ENCODE measurements at places on chromosomes 4 and X.
A peak's percentile ranks its signal among the peaks of the same experiment; 100 is the strongest.

DNA sequence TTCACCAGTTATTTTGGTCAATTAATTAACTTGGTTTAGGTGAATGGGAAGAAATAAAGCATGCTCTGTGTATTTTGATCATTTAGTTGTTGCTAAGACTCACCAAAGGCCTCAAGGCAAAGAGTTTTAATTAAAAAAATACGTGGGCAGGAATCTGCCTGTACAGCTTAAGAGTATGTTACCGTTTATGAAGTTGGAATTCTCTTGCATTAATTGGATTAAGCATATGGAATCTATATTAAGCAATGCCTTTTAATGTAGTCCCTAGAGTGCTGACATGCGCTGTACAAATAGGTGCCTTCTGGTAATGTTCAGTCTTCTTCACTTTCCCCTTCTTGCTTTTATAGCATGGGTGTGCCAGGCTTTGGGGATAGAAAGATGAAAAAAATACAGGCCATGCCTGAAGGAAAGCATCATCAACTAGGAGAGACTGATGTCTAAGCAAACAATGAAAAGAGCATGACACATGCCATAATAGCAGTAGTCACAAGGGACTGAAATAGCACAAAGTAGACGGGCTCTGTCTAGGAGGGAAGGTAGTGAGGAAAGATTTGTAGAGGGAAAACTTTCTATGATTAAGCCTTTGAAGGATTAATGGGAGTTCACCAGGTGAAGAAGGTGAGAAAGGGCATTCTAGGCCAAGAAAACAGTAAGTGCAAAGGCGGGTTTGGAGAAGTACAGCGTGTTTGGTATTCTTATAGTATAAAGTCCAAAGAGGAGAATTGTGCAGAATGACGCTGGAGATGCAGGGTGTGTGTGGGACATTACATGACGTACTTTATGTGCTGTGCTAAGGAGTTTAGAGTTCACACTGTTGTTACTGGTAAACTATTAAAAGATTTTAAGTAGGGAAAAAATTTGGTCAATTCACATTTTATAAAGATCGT lies 226.1 kb upstream of the ANXA3 start:
- no peak for DNase-seq
- H3K27ac ChIP-seq = no peak overlapping the region
- no peaks in the 10 kb centered on the region for H3K4me1 ChIP-seq
- no peaks in the 10 kb centered on the region for H3K27me3 ChIP-seq
- no peaks in the 10 kb centered on the region for H3K36me3 ChIP-seq

- no peaks in the 10 kb centered on the region for H3K36me3 ChIP-seq
- DNase-seq = no peak
- H3K4me3 ChIP-seq = no peak overlapping the region
- no peaks in the 10 kb centered on the region for H3K4me1 ChIP-seq
- H3K27me3 ChIP-seq = no peaks in the 10 kb centered on the region
These were observed 40.4 kb upstream of the MID1IP1 start for GRCh38 chrX:38760883-38761282.

GRCh38 chr4:164261831-164262230 lies 492.1 kb upstream of the SMIM31 start:
- no peak overlapping the region for H3K27ac ChIP-seq
- H3K36me3 ChIP-seq = no peaks in the 10 kb centered on the region
- H3K27me3 ChIP-seq = no peaks in the 10 kb centered on the region
- H3K4me3 ChIP-seq = no peak overlapping the region

GRCh38 chr4:81179326-81179725 lies 35.7 kb downstream of the PRKG2 start:
- no peak overlapping the region for H3K4me3 ChIP-seq
- H3K27me3 ChIP-seq = no peaks in the 10 kb centered on the region
- H3K4me1 ChIP-seq = no peaks in the 10 kb centered on the region
- no peak overlapping the region for H3K27ac ChIP-seq

DNA sequence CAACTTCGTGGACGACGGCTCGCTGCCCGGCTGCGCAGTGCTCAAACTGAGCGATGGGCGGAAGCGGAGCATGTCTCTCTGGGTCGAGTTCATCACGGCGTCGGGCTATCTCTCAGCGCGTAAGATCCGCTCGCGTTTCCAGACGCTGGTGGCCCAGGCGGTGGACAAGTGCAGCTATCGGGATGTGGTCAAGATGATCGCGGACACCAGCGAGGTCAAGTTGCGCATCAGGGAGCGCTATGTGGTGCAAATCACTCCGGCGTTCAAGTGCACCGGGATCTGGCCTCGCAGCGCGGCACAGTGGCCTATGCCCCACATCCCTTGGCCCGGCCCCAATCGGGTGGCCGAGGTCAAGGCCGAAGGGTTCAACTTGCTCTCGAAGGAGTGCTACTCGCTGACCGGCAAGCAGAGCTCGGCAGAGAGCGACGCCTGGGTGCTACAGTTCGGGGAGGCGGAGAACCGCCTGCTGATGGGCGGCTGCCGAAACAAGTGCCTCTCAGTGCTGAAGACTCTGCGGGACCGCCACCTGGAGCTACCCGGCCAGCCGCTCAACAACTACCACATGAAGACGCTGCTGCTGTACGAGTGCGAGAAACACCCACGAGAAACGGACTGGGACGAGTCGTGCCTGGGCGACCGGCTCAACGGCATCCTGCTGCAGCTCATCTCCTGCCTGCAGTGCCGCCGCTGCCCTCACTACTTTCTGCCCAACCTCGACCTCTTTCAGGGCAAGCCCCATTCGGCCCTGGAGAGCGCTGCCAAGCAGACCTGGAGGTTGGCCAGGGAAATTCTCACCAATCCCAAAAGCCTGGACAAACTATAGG lies 1.5 kb downstream of the MAB21L2 start:
- H3K27me3 ChIP-seq = no peaks in the 10 kb centered on the region
- peak overlapping the region; percentile 67 for H3K27ac ChIP-seq

- H3K36me3 ChIP-seq = no peaks in the 10 kb centered on the region
- no peaks in the 10 kb centered on the region for H3K27me3 ChIP-seq
- no peak overlapping the region for H3K27ac ChIP-seq
- DNase-seq = no peak
- H3K4me1 ChIP-seq = no peaks in the 10 kb centered on the region
These were observed 87.3 kb downstream of the STPG2 start for GRCh38 chr4:98055800-98056501.

DNA sequence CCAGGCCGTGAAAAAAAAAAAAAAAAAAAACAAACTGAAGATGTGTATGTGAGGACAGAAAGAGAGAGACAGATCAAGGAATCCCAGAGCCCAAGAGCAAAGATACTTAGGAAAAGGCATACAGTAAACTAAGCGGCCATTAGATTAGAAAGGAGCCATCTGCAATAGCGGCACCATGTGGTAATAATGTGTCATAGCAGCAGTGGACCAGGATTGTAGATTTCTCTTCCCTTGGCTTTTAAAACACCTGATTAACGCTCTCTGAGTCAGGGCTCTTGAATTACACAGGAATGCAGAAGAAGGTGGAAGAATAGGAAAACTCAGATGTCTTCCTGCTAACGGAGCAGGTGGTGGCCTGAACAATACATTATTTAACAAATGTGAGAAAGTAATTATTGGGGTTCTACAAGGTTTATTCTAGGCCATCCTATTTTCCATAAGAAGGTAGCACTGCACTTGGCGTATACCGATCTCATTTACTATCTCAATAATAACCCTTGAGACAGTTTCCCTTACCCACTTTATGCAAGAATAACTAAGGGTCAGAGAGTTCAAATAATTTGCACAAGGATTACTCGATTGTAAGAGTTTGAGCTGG lies 182.7 kb downstream of the KCNIP4 start:
- no peaks in the 10 kb centered on the region for H3K4me1 ChIP-seq
- no peaks in the 10 kb centered on the region for H3K36me3 ChIP-seq
- no peak overlapping the region for H3K4me3 ChIP-seq
- no peaks in the 10 kb centered on the region for H3K27me3 ChIP-seq
- no peak overlapping the region for H3K27ac ChIP-seq

DNA sequence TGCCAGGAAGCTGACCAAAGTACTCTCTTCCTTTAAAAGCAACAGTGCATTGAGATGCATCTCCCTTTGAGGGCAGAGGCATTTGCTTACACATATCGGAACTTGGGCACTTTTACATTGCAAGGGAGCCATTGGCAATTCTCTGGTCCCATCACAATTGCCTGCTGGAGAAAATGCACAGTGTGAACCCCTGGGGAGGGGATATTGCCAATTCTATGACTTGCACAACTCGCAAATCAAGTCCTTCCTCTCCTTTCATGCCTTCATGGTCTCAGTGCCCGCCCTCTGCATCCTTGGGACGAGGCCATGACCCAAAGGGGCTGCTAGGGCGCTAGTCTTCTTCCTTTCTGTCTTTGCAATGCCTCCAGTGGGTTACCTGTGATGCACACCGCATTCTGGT lies 14.9 kb upstream of the PDZD4 start:
- H3K27ac ChIP-seq = no peak overlapping the region
- no peaks in the 10 kb centered on the region for H3K36me3 ChIP-seq
- DNase-seq = no peak
- H3K4me1 ChIP-seq = no peaks in the 10 kb centered on the region

DNA sequence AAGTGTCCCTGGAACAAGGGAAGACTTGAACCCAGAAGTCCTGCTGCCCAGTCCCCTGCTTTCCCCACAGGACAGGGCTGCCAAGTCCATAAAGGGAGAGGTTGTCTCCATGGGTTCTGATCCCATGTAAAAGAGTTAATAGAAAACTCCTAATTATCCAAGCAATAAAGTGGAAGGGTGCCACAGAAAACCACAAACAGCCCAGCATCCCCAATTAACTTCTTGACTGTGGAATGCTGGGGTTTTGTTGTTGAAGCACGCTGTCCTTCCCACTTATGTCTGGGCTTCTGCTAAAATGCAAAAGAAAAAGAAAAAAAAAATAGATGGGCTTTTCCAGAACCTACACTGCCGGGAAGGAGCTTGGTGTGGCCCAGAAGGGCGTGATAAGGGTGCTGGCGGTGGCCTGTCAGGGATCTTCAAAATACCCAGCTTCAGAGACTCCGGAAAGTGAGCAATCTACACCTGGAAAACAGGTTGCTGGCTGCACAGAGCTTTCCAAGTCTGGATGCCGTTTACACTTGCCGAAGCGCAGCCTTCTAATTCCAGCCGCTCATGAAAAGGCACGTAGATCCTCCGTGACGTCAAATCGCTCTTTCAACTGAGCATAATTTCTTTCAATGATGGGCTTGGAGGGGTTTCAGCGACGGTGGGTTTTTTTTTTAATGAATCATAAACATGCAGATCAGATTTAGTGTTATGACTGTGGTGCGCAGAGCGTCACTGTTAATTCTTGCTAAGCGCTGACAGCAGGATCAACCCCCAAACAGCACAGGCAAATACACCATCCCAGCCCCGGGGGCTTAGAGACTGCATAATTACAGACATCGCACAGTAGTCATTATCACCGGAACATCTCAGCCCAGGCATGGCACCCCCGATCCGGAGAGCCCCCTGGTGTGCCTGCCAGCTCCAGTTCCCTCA lies 197.6 kb downstream of the BCOR start:
- H3K4me1 ChIP-seq = no peaks in the 10 kb centered on the region
- H3K36me3 ChIP-seq = no peaks in the 10 kb centered on the region
- H3K27ac ChIP-seq = no peak overlapping the region
- no peaks in the 10 kb centered on the region for H3K27me3 ChIP-seq
- H3K4me3 ChIP-seq = no peak overlapping the region

GRCh38 chrX:105120463-105120862 lies 100.0 kb downstream of the TEX13A start:
- DNase-seq = no peak
- no peaks in the 10 kb centered on the region for H3K27me3 ChIP-seq
- no peaks in the 10 kb centered on the region for H3K36me3 ChIP-seq
- H3K4me1 ChIP-seq = no peaks in the 10 kb centered on the region

DNA sequence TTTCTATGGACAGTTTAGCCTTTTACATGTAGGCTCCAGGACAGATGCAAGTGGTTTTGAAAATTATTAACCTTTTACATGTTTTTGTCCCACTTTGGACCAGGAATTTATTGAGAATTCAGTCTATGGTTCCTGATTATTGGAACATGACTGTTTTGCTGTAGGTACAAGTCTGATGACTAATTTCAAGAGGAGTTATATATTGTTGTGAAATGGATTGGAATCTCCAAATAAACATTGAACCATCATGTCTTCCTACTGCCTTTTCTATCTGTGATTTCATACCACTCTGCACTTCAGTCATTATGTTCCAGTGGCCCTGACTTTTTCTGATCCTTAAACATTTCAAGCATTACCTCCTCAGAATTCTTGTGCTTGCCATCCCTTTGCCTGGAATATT lies 35.9 kb downstream of the TBC1D19 start:
- H3K36me3 ChIP-seq = no peaks in the 10 kb centered on the region
- DNase-seq = no peak
- H3K27ac ChIP-seq = no peak overlapping the region
- H3K4me1 ChIP-seq = no peaks in the 10 kb centered on the region

GRCh38 chr4:23388699-23389395 lies 501.0 kb downstream of the PPARGC1A start:
- H3K36me3 ChIP-seq = no peaks in the 10 kb centered on the region
- H3K4me3 ChIP-seq = no peak overlapping the region
- peaks cover 2% of the 10 kb centered on the region for H3K4me1 ChIP-seq
- DNase-seq = no peak

GRCh38 chr4:75542824-75543223 lies 13.0 kb upstream of the ODAPH start:
- no peak overlapping the region for H3K4me3 ChIP-seq
- H3K27ac ChIP-seq = no peak overlapping the region
- H3K27me3 ChIP-seq = no peaks in the 10 kb centered on the region

DNA sequence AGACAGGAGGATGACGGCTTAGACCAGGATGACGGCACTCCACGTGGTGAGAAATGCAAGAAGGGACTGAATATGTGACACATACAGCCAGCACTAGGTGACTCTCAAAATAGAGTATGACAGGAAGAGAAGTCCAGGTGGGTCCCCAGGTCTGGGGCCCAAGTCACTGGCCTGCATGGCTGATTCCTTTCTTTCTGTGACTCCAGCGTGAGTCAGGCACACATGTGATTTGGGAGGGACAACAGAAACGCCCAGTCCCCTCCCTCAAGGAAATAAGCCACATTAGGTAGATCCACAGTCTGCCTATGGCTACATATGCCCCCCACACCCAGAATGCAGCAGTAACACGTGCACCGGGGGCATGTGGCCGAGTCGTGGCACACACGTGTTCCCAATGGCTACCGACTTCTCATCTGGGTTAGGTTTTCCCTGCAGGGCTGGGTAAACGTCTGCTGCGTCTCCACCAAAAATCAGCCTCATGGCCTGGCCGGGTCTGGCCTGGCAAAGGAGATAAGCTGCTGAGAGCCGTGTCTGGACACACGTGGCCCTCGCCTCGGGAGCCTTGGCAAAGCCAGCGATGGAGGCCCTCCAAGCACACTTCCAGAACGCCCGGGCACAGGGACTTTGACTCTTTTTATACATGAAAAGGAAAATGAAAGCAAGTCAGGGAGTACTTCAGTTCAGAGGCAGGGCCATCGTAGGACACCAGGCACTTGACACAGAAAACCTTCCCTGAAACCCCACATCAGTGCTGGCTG lies 19.3 kb downstream of the SEL1L3 start:
- no peaks in the 10 kb centered on the region for H3K27me3 ChIP-seq
- peaks cover 4% of the 10 kb centered on the region for H3K4me1 ChIP-seq
- H3K36me3 ChIP-seq = no peaks in the 10 kb centered on the region
